Left cardiac atrium (tissue), 4 donors: ENCODE measurements at places on chromosomes 3 and 15. TPM values are rescaled to one million over a fixed set of nuclear protein-coding genes. Genes with fewer than 3 reads are reported as not detected.

Gene RTP1
- total RNA-seq, result not detected

Gene TNNC1
- 3,233 TPM for total RNA-seq

DNA sequence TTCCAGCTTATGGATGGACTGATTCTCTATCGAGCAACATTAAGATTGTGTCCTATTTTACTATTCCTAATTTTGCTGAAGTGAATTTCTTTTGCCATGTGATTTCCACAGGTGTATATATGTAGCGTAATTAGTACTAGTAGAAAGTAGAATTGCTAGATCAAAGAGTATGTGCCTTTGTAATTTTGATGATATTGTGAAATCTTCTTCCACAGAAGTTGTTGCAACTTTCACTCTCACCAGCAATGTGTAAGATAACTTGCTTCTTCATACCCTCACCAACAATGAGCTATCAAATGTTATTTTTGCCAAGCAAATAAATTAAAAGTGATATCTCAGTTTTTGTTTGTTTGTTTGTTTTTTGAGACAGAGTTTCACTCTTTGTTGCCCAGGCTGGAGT lies 5.4 kb downstream of the PGBD4 start:
- no peak for DNase-seq

Gene ROPN1
- total RNA-seq, result 0.29 TPM

GRCh38 chr3:11240496-11240895 lies 31.7 kb upstream of the ATG7 start:
- DNase-seq, result no peak
